ENCODE measurements at places on chromosomes 2 and 18.

DNA sequence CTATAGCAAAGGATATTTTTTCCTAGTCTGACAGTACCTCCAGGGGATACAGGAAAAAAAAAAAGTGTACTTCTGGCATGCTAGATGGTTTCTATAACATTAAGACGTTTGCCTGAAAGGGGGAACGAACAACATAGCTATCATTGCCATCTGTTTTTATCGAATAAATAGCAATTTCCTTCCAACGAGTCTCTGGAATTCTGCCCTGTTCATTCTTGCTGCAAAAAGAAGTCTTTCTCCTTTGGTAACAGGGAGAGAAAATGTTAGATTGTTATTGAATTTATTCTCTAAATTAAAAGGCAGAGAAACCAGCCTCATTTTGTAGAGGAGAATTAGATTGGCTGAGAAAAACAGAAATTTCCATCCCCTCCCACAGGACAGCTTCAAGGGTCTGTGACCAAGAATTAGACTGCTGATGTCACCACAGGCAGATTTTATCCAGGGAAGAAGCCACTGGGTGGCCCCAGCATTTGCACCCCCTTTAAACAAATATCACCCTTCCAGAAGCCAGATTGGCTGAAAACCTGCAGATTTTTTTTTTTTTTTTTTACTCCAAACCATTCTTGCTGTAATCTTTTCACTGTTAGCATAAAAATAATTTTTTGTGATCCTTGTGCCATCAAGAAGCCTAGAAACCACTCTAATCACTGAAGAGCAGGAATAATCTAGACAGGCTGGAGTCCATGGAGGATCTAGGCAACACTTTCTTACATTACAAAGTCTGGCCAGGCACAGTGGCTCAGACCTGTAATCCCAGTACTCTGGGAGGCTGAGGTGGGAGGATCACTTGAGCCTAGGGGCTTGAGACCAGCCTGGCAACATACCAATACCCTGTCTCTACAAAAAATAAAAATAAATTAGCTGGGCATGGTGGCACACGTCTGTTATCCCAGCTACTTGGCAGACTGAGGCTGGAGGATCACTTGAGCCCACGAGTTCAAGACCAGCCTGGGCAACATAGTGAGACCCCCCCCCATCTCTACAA is 12.0 kb downstream of the WDFY1 start:
- DNase-seq = no peak

DNA sequence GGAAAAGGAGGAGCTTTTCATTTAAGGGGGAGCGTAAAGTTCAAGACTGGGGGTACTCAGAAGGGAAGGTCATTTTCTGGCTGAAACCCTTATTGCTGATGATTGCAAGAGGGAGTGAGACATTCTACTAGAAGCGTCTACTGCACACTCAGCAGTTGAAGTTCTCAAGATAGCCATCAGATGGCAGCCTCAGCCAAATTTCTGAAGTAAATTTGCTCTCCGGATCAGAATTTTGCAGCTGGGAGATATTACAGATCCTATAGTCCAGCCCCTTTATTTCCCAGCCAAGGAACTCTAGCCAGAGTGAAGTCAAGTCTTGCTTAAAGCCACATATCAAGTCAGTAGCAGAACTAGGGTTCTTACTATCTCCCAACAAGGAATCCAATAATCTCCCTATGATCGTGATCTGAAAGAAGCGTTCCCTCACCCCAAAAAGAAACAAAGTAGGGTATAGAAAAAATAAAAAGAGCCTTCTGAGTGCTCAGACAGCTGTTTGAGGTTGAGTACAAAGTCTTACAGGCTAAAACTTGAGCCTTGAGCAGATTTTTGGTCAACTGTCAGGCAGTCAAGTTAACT is 24.0 kb downstream of the RAX start:
- peak; percentile 79 for DNase-seq

DNA sequence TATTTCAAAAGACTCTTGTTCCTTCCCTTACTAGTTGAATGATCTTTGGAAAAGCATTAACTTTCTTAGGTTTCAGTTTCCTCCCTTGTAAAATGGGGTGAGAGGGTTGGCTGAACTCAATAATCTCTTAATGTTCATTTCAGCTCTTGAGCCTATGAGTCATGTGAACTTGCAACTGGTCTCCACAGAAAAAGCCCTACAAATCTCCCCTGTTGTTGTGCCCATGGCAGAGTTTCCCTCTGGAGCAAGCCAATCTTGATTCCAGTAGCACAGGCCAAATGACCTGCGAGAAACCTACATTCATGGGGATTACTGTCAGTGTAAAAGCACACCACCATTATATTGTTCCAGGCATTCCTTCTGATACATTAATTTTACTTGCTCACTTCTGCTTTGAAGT is 388.9 kb downstream of the ALK start:
- no peak for DNase-seq

DNA sequence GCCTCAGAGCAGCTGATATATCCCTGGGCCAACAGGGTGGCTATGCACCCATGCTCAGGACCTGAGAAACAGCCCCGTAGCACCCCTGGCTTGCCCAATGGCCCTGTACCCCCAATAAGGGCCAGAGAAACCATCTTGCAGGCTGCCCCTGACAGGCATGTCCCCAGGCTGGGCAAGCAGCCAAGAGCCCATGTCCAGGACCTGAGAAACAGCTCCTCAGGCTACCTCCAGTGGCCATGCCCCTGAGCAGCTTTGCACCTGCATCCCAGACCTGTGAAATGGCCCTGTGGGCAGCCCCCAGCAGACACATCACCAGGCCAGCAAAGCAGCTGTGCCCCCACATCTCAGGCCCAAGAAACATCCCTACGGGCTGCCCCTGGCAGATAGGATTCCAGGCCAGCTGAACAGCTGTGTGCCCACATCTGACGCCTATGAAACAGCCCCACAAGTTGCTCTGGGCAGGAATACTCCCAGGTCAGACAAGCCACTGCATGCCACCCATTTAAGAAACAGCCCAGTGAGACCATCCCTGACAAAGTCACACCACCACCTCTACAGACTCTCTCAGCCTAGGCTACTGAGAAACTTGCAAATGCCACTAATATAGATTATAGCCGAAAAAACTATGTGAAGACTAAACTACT is 84.1 kb downstream of the TMEM237 start:
- no peak for DNase-seq

GRCh38 chr2:239180526-239181073 is 220.2 kb downstream of the HDAC4 start:
- DNase-seq = no peak

GRCh38 chr2:30631051-30631671 is 176.1 kb downstream of the CAPN13 start:
- DNase-seq = no peak

DNA sequence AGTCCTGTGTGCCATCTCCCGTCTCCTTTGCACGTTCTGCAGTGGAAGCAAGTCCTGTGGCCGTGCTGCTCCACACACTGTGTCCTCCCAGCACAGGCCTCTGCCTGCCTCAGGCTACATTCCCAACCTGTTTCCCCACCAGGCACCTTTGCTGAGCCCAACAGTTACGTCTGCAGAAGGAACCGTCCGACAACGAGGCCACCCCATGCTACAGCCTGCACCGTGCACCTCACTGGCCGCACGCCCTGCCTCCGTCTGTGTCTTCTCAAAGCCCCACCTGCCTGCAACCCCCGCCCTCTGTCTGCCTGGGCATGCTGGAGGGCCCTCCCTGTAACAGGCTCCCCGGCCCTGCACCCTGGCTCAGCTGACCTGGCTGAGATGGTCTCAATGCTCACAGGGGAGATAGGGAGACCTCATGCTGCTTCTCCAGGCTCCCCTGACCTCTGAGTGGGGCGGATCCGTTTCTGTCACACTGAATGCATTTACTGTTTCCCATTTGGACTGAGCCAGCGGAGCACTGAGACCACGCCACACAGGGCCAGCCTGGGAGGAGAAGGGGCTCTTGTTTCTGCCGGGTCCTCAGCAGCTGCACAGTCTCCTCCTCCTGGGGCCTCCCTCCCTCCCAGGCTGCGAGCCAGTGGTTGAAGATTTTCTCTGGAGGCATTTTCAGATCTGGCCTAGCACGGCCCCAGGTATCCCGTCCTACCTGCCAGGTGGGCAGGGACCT is 109.1 kb upstream of the OTOS start:
- DNase-seq = no peak

DNA sequence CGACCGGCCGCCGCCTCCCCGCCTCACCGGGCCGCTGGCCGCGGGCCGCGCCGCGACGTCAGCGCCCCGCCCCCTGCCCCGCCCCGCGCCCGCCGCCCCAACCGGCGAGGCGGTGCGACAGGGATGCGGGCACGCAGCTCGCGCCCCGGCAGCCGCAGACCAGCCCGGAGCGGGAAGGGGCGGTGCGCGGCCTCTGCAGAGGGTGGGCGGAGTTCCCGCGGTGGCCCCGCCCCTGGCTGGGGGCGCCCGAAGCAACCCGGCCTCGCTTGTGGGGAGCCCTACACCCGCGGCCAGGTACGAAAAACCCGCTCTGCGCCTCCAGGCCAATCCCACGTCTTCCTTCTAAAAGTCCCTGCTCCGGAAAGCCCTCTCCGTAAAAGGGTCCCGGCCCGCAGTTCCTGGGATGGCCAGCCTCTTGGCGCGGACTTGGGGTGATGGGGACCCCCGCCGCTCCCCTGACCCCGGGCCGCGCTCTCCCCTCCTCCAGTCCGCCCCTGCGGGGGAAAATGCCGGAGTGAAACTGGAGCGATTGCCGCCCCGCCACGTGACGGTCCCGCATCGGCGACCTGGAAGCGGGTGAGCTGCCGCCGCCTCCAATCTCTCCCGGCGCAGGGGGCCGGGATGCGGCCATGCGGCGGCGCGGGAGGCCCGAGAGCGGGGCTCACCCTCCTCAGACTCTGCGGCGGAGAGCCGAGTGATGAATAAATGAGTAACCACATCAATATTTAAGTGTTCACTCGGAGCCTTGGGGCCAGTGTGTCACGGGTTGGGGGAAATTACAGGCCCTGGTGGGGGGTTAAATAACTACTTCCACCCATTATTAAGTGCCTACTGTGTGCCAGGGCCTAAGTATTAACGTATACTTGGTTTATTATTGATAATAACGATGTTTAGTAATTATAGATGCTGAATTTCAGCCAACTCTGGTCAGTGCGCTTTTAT is at the start of gene RAB11FIP5:
Gene RAB11FIP5, minus strand, starts transcription at position 36 of the 942 bp plus-strand sequence. CDS start 171 bp downstream, outside the sequence.
- DNase-seq = peak; percentile 68

- DNase-seq = no peak
Observed at GRCh38 chr18:26255695-26256622, 29.7 kb downstream of the TAF4B start.

GRCh38 chr2:29731948-29732347 is 189.4 kb downstream of the ALK start:
- no peak for DNase-seq

- no peak for DNase-seq
Observed at GRCh38 chr18:49483198-49483597, 3.8 kb downstream of the C18orf32 start.

DNA sequence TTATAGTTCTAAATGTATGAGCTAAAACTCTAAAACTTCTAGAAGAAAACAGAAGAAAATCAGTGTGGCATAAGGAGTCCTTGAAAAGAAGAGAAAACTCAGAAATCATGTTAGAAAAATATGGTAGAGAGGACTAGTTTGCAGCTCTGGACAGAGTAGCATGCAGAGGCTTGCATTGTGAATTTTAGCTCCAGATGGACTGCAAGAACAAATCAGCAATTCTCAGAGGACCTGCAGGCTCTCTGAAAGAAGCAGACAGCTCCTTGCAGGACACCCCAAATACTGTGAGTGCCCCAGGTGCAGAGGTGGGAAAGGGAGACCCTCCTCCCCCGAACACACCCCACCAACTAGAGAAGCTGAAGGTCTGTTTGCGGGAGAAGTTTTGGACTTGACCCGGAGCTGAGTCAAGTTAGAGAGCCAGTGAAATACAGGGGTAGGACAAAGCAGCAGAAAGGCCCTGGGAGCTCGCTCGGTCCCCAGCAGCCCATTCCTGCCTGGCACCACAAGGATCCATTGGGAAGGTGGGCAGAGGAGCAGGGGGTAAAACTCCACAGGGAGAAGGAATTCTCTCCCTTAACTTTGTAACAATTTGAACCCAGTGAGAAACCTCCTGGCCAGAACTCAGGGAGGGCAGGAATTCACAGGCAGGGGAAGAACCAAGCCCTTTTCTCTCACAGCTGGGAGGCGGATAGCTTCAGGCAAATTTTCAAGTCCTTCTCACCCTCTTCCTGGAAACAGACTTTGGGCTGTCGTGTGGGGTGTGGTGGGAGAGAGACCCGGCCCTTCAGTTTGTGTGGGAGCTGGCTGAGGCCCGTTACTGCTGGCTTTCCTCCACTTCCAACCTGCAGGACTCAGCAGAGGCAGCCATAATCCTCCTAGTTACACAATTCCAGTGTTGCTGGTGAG is 216.2 kb upstream of the SLC35G4 start:
- no peak for DNase-seq

GRCh38 chr2:9286554-9287399 is 80.2 kb downstream of the ASAP2 start:
- DNase-seq = no peak

- no peak for DNase-seq
Observed at GRCh38 chr2:43302961-43303494, 76.6 kb upstream of the ZFP36L2 start.

DNA sequence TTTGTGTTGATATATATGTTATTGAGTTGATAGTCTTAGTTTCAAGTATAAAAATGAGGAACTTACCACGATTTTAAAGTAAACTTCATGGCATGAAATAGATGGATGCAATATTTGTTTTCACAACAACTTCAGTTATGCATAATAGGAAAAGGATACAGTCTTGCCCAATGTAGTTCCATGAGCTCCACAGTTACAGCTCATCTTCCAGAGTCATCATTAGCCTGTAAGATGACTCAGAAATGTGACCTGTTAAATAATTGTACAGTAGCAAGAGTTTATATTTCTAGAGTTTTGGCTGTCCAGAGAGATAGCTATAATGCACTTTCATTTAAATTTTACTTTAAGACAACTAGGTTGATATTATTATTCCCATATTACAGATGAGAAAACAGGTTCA is 80.9 kb upstream of the ARHGAP28 start:
- no peak for DNase-seq

- DNase-seq = no peak
Observed at GRCh38 chr2:23571085-23571484, 186.1 kb downstream of the KLHL29 start.

- no peak for DNase-seq
Observed at GRCh38 chr2:133667085-133667484, 98.8 kb upstream of the NCKAP5 start.

DNA sequence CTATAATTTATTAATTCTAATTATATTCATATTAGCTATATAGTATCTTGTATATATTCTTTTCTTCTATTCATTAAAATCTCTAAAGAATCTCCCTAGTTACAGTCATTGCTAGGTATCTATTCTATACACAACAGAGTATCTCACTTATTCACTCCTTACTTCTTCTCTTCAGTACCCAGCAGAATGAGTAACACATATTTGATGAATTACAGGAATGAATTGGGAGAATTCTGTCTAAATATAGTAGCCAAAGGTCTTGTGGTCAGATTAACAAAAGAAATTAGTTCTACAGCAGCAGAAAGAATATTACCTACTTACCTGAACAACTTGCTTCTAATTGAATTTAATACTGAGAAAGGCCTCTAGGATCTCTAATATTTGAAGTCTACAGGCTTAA is 758.0 kb upstream of the ZEB2 start:
- no peak for DNase-seq

GRCh38 chr18:58762781-58763171 is 91.5 kb downstream of the MALT1 start:
- no peak for DNase-seq

All from NCI-H1930 (cell line).